HEK293T (cell line): ENCODE measurements at places on chromosomes 3 and 15.

DNA sequence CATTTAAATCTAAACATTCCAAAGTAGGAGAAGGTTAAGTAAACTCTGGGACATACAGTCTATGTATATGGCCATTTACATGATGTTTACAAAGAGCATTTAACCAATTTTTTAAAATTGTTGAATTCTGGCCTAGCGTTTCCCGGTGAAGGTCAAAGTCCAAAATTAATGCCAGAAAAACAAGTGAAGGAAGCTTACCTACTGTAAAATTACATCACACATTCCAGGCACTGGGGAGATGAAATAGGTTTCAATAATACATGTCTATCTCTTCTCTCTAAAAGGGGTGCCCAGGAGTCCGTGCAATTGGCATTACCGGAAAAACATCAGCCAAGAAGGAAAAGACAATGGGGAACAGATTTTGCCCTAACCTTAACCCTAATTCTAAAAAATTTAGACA is 358.8 kb downstream of the VPS13C start:
- DNase-seq: no peak

DNA sequence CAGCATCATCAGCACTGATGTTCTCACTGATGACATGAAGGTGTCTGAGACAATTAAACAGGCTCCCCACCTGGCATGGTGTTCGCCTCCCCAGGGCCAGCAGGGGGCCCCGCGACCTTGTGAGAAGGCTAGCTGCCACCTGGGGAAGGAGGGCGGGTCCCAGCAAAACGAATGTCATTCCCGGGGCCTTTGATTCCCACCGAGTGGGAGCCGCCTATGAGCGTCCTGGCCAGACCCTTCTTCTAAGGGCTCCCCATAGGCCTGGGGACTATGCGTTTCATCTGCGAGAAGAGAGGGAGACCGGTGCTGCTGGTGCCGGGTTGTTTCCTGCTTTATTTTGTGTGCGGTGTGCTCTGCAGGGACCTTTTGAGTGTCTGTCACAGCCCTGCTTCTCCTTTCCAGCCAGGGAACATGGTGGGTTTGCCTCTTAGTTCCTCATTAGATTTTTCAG is 20.5 kb upstream of the MINDY4B start:
- DNase-seq: peak; percentile 73

DNA sequence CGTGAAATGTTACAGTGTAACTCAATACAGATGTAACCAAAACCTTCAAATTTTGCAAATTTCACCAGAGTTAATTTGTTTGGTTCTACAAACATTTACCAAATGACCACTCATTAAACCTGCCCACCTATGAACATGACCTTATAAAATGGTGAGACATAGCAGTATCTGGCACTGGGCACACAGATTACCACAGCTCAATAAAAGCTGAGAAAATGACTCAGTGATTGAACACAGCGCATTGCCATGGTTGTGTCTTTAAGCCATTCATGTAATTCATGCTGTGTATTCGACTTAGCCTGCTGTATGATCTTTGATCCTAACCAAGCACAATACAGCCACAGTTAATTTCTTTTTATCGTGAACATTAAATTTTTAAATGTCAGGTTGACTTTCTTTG is 11.3 kb downstream of the PPARG start:
- no peak for DNase-seq

DNA sequence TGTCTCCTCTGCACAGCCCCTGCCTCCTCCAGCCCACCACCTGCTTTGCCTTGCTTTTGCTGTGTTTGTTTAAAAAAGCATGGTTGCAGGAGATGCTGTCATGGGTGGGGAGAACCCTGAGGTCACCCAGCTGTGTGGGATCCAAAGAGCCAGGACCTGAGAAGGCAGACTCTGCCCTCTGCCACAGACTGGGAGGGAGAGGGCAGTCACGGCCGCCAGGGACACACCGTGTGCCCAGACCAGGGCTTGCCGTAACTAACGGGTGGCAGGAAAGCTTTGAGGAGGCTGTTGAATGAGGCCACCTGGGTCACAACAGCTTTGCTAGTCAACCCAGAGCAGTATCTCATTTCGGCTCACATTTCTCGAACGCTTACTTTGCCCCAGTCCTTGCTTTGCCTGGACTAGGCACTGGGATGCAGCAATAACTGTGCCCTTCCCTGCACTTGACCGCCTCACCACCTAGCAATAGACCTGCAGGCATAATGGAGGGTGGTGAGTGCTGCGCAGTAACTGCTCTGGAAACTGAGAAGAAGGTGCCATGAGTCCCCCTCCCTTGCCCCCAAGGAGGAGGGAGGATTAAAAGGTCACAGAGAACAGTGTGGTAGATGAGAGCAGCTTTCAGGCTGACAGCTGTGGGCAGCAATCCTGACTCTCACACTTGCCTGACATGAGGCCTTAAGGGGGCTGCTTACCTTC is 55.0 kb upstream of the CTDSPL start:
- no peak for DNase-seq

DNA sequence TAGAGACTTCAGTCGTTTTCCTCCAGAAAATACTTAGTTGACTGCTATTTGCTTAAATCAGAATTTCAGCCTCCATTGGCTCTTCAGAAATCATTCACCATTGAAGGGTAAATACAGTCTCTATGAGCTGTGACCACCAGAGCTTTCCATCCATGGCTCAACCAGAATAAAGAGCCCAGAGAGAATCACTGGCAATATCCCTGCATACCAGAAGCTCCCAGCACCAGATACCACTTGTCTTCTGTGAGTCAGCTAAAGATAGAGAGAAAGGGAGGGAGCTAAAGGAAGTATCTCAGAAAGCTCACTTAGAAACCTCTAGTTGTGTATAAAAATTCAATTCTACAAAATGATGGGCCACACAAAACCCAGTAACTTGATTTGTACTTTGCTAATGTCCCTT is 115.2 kb upstream of the TMCO5A start:
- DNase-seq: no peak

DNA sequence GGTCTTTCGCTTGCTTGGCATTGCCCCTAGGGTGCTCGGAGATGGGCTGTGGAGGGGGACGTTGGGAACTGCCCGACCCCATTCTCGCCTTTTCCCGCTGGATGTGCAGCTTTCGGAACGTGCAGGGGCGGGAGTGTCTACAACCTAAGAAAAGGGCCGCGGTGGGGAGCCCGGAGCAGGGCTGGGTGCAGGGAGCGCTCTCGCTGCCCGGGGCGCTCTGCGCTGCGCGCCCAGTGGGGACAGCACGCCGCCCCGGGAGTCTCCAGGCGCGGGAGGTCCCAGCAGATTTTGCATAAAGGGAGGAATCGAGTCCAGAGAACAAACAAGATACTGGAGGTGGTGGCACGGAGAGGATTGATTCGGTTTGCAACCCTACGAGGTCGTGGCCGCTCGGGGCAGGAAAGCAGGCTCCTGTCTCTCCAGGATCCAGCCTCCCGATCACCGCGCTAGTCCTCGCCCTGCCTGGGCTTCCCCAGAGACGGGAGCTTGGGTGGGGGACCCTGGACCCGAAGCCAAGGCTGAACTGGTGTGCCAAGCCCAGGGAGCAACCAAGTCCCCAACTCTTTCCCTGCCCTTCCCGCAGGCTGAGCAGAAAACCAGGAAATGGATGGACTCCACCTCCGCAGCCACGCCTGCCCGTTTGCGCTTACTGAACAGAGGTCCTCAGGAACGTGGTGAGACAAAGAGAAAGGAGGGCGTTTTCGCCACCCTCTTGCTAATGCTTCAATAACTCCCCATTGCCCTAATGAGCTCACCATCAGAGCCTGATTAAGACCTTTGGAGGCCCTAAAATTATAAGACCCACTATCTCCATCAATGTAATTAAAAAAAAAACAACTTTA is 59.7 kb downstream of the NOX5 start:
- DNase-seq: peak; percentile 72

- DNase-seq: no peak
These were observed 52.4 kb upstream of the NR2E3 start for GRCh38 chr15:71757741-71758530.

DNA sequence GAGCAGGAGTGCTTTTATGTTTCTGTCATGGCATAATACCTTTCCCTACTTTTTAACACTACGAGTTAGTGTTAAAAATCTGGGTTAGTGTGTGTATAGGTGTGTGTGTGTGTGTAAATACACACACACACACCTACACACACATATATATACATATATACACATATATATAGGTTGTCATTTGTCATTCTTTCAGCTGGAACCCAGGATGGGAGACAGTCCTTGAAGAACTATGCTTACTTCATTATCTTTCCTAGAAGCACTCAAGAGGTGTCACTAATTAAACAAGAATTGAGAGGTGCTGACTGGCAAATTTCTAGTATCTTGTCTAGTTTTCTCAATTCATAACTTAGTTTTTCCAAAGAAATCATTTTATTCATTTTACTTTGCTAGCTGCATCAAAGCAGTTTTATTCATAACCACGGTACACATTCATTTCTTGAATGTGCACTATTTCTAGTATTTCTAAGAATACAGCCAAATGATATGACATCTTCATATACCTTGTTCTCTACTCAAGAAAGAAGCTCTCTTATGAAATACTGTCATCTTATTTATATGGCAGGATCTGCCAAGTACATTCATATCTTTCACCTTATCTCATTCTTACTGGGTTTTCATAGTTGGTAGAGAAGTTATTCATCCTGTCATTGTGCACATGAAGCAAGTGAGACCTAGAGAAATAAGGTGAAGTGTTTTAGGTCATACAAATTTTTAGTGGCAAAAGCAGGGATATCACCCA is 46.6 kb downstream of the ISL2 start:
- no peak for DNase-seq

DNA sequence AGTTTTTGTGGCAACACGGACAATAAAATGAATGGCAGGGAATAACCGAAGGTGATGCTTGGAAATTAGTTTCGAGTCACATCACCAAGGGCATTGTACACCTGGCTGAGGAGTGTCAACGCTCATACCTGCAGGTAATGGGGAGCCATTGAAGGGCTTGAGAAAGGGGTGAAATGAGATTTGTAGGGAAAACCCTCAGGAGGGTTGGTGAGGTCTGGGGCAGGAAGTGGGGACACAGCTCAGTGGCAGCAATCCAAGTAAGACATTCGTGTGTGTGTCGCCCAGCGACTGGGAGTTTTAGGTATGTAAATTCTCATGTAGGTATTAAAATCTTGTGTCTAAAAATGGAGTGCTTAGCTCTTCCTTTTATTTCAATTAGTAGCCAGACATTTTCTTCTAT is 14.3 kb downstream of the PARP14 start:
- no peak for DNase-seq

DNA sequence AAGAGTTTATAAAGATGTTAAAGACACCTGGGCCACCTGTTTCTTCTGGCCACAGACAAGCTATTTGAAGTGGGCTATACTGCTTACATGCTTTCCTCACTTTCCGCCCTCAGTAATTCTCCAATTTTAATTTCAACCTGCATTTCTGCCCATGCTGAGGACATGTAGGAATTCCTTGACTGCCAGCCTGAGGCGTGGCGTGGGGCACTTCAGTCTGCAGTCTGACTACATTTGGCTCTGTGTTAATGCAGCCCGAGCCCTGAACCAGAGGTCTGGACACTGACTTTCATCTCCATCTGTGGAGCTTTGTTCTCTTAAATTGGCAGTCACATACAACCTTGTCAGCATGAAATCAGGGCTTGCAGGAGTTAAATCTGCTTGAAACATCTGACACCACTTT is 8.5 kb downstream of the UQCC5 start:
- no peak for DNase-seq

DNA sequence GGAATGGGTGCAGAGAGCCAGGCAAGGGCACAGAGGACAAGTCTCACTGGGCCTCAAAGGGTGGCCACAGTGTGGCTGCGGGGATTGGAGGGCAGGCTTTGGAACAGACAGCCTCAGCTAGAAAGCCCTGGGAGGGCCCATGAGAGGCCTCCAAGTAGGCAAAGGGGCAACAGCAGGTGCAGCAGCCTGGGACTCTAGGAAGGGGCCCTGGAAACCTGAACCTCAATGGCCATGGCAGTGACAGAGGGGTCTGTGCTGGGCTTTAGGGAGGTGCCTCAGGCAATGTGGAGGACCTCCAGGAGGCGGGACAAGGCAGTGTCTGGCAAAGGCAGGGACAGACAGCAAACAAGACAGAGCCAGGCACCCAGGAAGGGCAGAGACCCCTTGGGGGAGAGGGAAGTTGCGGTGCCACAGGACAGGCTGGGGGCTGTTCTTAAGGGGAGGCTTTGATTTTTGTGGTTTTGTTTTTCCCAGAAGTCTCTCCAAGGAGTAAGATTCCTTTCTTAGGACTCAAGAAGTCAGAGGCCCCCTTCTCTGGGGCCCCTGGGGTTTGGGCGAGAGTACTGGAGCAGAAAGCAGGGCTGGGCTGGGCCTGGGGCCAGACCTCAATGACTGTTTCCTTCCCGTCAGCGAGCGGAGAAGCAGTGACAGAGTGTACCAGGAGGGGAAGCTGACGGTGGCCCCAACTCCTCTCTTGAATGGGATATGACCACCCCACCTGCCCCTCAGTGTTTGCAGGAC is 9.7 kb downstream of the STOML1 start:
- no peak for DNase-seq

DNA sequence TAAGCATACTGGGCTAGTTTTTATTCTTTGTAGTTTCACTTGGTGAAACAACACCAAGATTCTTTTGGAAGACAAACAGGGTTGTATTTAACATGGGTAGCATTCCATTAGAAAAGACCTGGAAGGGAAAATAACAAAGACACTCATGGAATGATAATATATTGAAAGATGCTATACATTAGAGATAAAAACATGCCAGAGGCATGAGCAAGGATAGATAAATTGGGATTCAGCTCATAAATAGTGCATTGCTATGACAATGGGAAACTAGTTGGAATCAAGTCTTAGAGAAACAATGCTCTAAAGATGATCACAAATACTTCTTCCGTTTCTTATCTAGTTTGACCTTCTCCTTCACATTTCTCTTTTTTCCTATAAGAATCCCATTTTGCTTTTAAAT is 677.4 kb downstream of the ZNF385D start:
- no peak for DNase-seq

GRCh38 chr3:122908251-122908650 is 113.4 kb downstream of the SLC49A4 start:
- DNase-seq: no peak

DNA sequence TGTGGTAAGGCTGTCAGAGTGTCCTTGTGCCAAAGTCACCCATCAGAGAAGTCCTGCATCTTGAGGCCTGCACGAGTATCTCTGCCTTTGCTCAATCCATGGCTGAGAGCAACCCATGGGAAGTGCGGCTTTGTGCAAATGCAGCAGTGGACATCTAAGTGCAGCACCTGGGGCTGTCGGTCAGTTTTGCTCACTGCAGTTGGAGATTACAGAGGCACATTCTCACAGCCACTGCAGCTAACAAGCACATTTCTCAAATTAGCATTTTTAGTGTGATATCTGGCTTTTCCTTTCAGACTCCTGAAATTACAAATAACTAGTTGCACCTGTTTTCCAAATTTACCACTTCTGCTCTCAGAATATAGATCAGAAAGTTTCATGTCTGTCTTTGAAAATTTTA is 81.5 kb upstream of the DAZL start:
- no peak for DNase-seq

- no peak for DNase-seq
These were observed 81.1 kb downstream of the MEGF11 start for GRCh38 chr15:66172324-66172980.
